Fibroblast of skin of scalp (primary cell): ENCODE measurements at places on chromosomes 3 and 15.

GRCh38 chr3:12273045-12273695 is 15.7 kb upstream of the PPARG start:
- DNase-seq = peak; percentile 20

- no peak for DNase-seq
These were observed 44.2 kb downstream of the SOX2 start for GRCh38 chr3:181755959-181756358.

- DNase-seq = no peak
These were observed 999.0 kb downstream of the TUSC7 start for GRCh38 chr3:117708601-117709000.

DNA sequence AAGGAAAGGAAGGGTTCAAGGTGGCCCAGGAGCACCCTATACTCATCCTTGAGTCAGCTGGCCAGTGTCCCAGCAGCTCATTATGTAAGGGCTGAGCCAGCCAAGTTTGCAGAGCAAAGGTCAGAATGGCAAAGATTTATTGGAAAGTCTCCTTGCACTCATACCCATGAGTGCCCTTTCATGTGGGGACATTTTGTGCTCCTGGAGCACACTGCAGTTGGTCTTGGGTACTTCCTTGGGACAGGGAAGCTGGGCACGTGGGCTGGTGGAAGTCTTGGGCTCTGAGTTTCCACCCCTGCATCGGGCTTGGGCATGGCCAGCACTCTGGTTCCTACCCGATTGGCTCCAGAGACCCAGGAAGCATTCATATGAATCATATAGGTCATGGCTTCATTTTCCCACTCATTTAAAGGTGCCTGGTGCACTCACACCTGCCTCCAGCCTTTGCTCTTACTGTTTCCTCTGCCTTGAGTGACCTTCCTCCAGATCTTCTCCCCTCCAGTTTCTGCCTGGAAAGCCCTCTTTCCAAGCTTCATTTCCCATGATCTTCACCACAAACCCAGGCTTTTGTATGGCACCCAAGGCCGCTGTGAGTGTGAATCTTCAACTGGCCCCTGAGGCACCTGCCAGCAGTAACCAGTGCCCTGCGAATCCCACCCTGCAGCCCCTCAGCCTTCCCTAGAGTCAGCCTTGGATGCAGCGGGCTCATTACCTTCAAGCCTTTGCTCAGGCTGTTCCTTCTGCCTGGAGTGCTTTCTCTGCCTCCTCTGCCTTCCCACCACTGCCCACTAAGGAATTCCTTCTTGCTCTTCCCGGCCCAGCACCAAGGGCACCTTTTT is 10.5 kb upstream of the PRKCD start:
- no peak for DNase-seq

DNA sequence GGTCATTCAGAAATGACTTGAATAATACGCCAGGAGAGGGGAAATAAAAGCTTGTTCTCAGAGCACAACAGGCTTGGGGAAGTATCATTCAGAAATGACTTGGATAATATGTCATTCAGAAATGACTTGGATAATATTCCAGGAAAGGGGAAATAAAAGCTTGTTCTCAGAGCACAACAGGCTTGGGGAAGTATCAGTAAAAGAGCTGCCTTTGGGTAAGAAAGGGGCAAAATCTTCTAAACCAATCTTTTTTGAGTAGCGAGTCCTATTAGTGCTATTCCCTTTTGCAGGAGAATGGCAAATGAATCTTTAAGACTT is 20.9 kb downstream of the GABRR3 start:
- DNase-seq = no peak

DNA sequence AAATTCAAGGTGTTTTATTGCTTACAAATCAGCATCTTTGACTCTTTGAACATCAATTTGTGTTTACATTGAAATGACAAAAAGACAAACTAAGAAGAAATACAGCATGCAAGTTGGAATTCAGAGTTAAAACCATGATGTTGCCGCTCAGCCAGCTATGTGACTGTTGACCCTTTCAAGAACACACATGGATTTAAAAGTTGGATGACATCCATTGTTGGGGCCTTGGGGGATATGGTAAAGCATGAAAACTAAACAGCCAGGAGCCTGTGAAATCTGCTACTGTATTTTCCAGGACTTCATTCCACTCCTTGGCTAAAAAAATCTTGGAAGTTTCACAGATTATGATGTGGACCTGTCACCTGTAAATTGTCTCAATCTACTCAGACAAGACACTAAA is 4.6 kb downstream of the P2RY1 start:
- DNase-seq = no peak

DNA sequence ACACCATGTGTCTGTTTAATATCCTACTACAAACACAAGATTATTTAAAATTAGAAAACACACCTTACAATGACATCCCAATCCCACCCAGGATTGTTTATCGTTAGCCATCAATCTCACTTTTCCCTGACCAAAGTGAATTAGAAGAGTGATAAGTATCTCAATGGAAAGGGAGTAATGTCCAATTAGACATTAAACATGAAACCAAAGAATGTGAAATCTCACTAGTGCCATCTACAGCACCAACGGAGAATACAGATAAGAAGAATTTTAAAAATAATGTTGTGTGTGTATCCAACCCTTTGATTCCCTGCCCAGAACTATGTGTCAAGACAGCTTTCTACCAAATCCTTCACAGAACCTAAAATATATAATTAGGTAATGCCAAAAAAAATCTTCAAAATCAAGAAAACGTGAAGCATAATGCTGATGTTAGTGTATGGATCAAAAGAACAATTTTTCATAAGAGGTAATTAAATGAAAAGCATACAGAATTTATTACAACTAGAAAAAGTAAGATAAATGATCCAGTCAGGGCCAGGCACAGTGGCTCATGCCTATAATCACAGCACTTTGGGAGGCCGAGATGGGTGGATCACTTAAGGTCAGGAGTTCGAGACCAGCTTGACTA is 64.2 kb downstream of the SCAPER start:
- peak; percentile 47 for DNase-seq

- DNase-seq = no peak
These were observed 14.2 kb downstream of the CP start for GRCh38 chr3:149207475-149207874.

DNA sequence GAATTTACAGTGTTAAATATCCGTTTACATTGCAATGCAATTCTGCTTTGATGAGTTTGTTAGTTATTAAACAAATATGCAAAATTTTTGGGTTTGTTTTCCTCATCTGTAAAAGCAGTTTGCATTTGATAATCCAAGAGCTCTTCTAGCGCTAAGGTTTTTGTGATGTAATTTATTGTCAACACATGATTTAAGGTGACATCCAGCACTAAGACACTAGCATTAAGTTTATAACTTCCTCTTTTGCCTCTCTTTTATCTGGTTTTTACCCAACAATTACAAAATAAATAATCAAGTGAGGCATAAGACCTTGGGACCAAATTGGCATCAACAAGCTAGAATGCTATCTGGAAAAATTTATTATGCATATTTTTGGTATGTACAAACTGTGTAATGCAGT is 969 bp upstream of the DNAJC19 start:
- DNase-seq = no peak

DNA sequence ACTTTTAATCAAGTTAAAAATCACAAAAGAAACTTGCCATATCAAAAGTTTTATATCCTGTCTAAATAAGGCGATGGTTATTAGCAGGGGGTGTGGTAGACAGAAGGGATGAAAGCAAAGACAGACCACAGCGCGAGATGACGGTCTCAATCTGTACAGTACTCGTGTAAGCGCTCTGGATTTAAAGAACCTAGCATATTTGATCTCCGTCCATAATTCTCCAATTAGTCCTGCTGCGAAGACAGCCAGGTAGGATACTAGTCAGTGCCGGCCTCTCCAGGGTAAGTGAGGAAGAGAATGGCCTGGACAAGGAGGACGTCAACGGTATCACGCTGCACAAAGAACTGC is 701 bp downstream of the SGO1 start:
- DNase-seq = peak; percentile 6

- DNase-seq = no peak
These were observed 453.9 kb upstream of the MDFIC2 start for GRCh38 chr3:70766301-70766700.

DNA sequence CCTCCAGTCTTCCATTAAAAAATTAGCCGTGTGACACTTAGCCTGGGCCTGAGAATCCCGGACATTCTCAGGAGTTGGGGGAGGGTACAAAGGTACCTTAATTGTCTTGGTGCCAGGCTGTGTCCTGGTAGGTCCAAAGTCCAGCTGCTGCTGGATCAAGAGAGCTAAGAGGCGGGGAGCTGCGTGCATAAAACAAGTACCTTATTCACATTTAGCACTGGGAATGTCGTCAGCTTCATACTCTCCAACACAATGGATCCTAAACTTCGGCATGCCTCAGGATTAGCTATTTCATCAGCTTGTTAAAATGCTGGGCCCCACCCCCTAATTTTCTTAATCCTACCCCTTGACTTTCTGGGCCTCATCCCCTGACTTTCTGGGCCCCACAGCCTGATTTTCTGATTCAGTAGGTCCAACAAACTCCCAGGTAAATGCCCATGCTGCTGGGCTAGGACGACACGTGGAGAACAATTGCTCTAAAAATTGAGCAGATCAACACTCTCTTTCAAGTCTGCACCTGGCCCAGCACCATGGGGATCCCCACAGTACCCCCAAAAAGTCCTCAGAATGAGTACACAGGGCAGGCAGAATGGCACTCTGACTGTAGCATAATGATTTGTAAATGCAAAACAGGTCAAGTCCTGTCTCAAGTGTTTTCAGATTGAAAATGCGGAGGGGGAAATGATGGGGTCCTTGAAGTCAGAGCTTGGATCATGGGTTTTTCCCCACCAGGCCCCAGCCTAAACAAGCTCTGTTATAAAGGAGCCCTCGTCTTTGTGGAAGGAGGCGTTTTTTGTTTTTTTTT is 5.6 kb upstream of the AEN start:
- DNase-seq = no peak

DNA sequence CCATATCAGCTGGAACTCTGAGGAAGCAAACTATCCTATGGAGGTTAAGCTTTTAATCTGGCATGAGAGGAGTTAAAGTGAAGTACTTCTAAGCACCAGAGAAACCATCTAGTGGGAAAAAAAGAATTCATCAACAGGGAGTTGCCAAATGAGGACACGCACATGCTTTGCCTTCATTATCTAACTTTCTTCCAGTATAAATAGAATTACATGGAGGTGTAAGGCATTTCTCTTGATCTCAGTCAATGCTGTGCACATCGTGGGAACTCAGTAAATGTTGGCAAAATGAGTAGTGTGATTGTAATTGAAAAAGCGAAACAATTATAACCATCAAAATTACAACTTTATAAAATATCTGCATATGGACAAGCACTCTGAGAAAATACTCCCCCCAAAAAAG is 8.0 kb upstream of the GSK3B start:
- no peak for DNase-seq

DNA sequence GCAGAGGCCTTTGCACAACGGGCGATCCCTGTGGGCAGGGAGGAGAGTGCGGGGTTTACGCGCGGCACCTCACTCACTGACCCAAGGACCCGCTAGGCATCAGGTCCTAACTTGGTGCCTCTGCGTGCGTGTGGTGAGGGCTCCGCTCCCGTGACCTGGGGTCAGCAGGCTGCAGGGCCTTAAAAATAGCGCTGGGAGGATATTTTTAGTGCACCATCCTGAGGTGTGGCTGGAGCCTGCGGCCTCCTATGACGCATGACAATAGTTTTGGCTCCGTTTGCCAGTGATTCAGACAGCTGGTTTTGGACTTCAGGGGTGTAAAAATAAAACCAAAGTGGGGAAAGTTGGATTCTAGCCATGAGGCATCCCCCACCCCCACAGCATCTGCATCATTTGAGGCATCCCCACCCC is 139.0 kb downstream of the FAM43A start:
- DNase-seq = peak; percentile 68

GRCh38 chr3:7285505-7285904 is 424.6 kb downstream of the GRM7 start:
- DNase-seq = no peak

GRCh38 chr3:197592361-197593045 is 36.7 kb upstream of the BDH1 start:
- no peak for DNase-seq

GRCh38 chr3:193882091-193882490 is 253.9 kb upstream of the HES1 start:
- no peak for DNase-seq

GRCh38 chr15:44289259-44289790 is 806 bp downstream of the GOLM2 start:
- no peak for DNase-seq

- DNase-seq = no peak
These were observed 19.7 kb downstream of the CTSH start for GRCh38 chr15:78925076-78925624.

- no peak for DNase-seq
These were observed 2.3 kb upstream of the DNAH1 start for GRCh38 chr3:52313774-52314188.

DNA sequence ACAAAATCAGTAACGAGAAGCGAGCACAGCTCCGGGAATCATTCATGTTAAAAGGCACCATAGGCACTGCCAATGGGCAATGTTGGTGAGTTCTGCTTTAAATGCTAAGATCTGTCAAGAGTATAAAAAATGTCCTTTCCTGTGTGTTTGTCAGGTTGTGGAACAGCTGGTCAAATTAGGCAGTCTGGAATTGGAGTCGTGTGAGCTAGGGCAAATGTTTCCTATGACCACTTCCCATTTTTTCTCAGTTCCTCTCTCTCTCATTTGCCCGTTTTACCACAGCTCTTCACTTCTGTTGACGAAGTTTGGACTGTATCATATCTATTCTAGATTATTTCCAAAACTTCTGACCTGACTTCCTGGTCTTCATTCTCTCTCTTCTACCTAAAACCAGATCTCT is 60.8 kb upstream of the GOLIM4 start:
- no peak for DNase-seq

DNA sequence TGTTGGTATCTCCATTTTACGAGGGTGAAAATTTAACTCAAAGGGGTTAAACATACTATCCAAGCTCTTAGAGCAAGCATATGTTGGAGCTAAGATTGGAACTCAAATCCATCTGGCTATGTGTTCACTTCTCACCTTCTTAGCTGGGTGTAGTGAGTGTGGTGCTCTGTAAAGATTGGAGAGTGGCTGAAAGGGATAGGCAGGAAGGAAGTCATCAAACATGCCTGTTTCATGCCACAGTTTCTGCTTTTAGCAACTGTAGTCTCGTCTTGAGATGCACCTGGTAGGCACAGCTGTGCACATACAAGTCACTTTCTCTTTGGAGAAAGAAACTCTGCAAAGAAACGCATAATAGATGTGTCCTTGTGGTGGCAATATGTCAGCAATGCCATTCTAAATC is 189.1 kb upstream of the MDFIC2 start:
- no peak for DNase-seq

DNA sequence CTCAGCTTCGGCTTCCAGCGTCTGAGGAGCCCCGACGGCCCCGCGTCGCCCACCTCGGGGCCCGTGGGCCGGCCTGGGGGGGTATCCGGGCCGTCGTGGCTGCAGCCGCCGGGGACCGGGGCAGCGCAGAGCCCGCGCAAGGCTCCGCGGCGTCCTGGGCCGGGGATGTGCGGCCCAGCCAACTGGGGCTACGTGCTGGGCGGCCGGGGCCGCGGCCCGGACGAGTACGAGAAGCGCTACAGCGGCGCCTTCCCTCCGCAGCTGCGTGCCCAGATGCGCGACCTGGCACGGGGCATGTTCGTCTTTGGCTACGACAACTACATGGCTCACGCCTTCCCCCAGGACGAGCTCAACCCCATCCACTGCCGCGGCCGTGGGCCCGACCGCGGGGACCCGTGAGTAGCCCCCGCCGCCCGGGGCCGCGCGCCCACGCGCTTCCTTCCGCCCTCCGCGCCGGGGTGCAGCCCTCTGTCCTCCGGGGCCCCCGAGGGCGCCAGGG is 462 bp downstream of the EDEM1 start:
- peak; percentile 26 for DNase-seq

- DNase-seq = no peak
These were observed 78.6 kb downstream of the IGSF11 start for GRCh38 chr3:118955914-118956556.
